GM23338 (cell line): ENCODE measurements at places on chromosomes 4 and X.

- no peaks in the 10 kb centered on the region for H3K36me3 ChIP-seq
- no peaks in the 10 kb centered on the region for H3K4me1 ChIP-seq
- no peak overlapping the region for H3K4me3 ChIP-seq
- DNase-seq: no peak
Observed at GRCh38 chr4:5044341-5044740, 6.9 kb upstream of the STK32B start.

DNA sequence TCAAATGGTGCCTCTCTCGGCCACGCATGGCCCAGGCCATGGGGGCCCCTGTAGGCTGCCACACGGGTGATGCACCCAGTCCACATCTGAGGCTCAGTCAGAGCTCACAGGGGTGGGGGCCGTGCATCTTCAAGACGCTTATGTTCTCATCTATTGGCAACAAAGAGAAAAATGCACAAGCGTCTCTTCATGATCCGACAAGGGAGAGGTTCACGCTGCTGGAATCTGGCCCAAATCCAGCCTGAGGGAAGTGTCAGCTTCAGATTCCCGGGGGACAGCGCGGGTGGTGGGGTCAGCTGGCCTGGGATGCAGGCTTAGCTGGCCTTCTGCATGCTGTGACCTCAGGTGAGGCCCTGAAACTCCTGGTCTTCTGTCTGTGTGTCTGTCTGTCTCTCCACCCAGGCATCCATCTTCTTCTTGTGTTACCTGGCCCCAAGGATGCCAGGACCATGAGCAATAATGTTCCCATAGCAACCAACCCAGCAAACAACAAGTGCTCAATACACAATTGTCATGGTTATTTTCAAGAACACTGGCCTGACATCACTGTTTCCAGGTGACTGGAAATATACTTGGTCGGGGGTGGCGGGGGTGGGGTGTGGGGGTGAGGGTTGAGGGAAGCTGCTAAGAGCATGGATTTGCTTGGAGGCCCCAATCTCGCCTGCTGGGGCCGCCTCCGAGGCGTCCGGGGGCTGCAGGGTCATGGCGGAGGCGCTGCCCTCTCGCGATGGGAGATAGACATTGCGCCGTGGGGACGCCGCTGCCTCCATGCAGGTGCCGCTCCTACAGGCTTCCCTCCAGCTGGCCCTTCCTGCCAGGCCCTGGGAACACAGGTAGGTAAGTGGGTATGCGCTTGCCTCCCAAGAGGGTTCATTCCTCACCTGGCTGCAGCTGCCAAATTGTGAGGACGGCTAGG, 48.3 kb downstream of the ABLIM2 start:
- DNase-seq: peak; percentile 92
- no peaks in the 10 kb centered on the region for H3K36me3 ChIP-seq
- H3K4me1 ChIP-seq: peaks cover 26% of the 10 kb centered on the region
- H3K27me3 ChIP-seq: no peaks in the 10 kb centered on the region
- H3K27ac ChIP-seq: peak overlapping the region; percentile 91
- peak overlapping the region; percentile 29; the same call in 1 of the 2 replicates for H3K4me3 ChIP-seq

DNA sequence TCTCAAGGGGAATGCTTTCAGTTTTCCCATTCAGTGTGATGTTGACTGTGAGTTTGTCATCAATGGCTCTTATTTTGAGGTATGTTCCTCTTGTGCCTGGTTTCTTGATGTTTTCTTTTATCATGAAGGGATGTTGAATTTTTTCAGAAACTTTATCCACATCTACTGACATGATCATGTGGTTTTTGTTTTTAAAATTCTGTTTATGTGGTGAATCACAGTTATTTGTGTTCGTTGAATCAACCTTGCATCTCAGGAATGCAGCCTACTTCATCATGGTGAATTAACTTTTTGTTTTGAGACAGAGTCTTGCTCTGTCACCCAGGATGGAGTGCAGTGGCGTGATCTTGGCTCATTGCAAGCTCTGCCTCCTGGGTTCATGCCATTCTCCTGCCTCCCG, 263.1 kb upstream of the KLF3 start:
- no peaks in the 10 kb centered on the region for H3K27me3 ChIP-seq
- DNase-seq: no peak
- H3K4me3 ChIP-seq: no peak overlapping the region
- H3K36me3 ChIP-seq: no peaks in the 10 kb centered on the region
- no peak overlapping the region for H3K27ac ChIP-seq

DNA sequence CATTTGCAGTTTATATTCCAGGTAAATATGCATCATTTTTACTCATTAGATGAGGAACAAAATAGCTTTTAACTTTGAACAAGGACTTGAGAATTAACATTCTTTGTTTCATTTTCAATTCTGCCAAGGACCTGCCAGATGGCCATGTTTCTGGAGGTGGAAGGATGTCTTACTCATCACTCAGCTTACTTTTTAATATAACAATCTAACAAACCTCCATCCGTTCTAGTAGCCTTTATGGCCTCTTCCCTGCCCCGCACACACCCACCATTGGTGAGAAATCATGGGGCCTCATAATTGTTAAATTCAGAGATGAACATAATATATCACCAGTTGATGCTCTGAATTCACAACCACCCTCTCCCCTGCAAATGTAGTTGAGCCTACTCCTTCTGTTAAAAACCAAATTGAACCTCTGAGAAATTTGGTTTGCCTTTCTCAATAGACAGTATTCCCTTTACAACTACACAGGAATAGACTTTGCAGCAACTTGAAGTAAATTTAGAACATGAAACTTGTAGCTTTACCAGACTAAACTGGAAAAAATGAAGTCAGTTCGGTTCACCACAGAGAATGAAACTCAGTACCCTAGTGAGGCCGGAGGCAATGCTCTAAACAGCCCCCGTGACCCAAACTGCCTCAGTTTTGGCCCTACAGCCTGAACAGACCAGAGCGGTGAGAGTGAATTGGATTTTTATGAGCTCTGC, 50.1 kb upstream of the ACSL4 start:
- H3K27me3 ChIP-seq: no peaks in the 10 kb centered on the region
- H3K4me3 ChIP-seq: no peak overlapping the region
- no peak overlapping the region for H3K27ac ChIP-seq
- no peaks in the 10 kb centered on the region for H3K36me3 ChIP-seq
- DNase-seq: no peak

GRCh38 chr4:122793811-122794210, 32.8 kb upstream of the FGF2 start:
- DNase-seq: no peak
- no peaks in the 10 kb centered on the region for H3K27me3 ChIP-seq
- no peak overlapping the region for H3K4me3 ChIP-seq
- no peak overlapping the region for H3K27ac ChIP-seq
- no peaks in the 10 kb centered on the region for H3K36me3 ChIP-seq

GRCh38 chrX:3582451-3582850, 131.0 kb downstream of the PRKX start:
- no peaks in the 10 kb centered on the region for H3K36me3 ChIP-seq
- no peaks in the 10 kb centered on the region for H3K27me3 ChIP-seq
- H3K27ac ChIP-seq: no peak overlapping the region
- no peak for DNase-seq

DNA sequence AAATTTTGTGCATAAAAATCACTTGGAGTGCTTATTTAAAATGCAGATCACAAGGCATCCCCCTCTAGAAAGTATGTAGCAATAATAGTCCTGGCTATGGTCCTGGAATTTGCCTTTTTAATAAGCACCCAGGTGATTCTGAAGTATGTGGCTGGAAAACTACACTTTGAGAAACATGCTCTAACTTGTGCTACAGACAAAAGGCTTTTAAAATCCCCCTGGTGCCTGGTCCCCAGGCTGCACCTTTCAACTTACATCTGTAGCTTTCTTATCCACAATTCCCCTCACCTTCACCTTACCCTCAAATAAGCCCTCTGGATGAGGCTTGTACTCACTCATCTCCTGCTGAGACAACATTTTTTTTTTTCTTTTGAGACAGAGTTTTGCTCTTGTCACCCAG, 21.1 kb downstream of the ART3 start:
- peak; percentile 11 for DNase-seq
- H3K27me3 ChIP-seq: no peaks in the 10 kb centered on the region
- no peak overlapping the region for H3K4me3 ChIP-seq
- no peaks in the 10 kb centered on the region for H3K36me3 ChIP-seq
- H3K27ac ChIP-seq: no peak overlapping the region
- peaks cover 7% of the 10 kb centered on the region; the same call in 1 of the 2 replicates for H3K4me1 ChIP-seq

DNA sequence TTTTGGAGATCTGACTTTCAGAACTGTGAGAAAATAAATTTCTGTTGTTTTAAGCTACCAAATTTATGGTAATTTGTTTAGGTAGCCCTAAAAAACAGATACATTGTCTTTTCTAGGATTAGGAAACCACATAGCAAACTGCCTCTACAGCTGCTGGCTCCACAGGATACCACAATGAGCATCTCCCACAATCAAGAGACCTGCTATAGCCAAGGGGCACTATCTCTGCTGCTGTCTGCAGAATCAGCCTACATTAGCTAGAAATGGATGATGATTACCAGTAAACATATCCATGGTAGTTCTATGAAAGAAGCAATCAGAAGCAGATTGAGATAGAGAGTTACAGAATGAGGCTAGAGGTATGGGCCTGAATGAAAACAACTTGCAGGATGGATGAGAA, 244.4 kb upstream of the NDST4 start:
- no peak for DNase-seq
- H3K27me3 ChIP-seq: no peaks in the 10 kb centered on the region
- H3K36me3 ChIP-seq: no peaks in the 10 kb centered on the region
- H3K27ac ChIP-seq: no peak overlapping the region
- no peak overlapping the region for H3K4me3 ChIP-seq
- no peaks in the 10 kb centered on the region for H3K4me1 ChIP-seq

DNA sequence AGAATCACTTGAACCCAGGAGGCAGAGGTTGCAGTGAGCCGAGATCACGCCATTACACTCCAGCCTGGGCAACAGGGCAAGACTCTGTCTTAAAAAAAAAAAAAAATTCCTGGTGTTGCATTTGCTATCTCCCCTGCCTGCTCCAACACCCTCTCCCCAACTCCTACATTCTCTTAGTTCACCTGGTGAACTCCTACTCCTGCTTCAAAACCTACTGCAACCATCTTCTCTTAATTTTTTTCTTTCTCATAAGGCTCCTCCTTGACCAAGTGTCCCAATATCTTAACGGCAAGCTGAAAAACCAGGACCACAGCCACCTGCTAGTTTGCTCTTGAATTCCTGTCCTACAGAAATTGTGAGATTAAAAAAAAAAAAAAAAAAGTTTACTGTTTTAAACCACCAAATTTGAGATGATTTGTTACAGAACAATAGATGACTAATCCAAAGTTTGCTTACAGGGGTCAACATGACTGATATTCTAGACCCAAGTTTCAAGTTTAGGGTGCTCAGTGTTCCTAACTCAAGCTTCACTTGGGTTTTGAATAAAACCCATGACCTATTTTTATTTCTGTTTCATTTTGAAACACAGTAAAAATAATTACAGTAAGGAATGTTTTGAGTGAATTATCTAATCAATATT, 13.1 kb upstream of the ANXA5 start:
- H3K27ac ChIP-seq: no peak overlapping the region
- H3K27me3 ChIP-seq: no peaks in the 10 kb centered on the region
- H3K4me1 ChIP-seq: peaks cover 19% of the 10 kb centered on the region
- DNase-seq: no peak
- H3K36me3 ChIP-seq: no peaks in the 10 kb centered on the region
- no peak overlapping the region for H3K4me3 ChIP-seq

GRCh38 chr4:5471691-5472090, 236.7 kb downstream of the EVC2 start:
- H3K27ac ChIP-seq: no peak overlapping the region
- H3K4me1 ChIP-seq: no peaks in the 10 kb centered on the region
- H3K27me3 ChIP-seq: no peaks in the 10 kb centered on the region
- DNase-seq: no peak
- no peaks in the 10 kb centered on the region for H3K36me3 ChIP-seq
